GM18507 (cell line): ENCODE measurements at places on chromosomes 5 and 9.

DNA sequence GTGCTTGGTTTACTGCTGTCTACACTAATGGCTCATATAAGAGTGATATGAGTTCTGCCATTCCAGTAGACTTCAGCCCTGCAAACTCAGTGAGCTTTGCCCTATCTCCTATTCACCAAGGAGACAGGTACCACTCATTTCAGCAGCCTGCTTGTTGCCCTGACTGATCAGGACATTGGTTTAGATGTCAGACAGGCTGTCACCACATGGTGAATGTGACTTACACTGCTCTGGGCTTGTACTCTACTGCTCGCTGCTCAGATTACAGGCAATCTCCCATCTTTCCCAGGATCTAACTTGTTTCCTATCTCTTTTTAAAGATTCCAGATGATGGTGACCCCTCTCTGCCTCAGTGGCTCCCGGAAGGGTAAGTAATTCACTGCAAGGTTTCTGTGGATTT is 123.3 kb upstream of the RUSC2 start:
- DNase-seq: no peak

- no peak for DNase-seq
Measured at GRCh38 chr9:132108728-132109127, 29.1 kb upstream of the MED27 start.

DNA sequence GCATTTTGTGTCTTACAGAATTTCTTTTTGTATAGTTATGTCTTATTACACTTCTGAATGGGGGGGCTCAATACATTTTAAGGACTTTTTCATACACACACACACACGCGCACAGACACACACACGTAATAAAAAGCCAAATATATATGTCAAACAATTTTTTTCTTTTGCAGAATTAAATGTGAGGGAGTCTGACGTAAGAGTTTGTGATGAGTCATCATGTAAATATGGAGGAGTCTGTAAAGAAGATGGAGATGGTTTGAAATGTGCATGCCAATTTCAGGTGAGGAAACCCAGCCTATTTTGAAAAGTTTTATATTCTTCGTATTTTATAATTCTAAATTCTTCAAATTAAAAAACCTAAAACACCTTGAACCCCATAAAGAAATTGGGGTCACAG is 25.6 kb downstream of the TMEFF1 start:
- no peak for DNase-seq

DNA sequence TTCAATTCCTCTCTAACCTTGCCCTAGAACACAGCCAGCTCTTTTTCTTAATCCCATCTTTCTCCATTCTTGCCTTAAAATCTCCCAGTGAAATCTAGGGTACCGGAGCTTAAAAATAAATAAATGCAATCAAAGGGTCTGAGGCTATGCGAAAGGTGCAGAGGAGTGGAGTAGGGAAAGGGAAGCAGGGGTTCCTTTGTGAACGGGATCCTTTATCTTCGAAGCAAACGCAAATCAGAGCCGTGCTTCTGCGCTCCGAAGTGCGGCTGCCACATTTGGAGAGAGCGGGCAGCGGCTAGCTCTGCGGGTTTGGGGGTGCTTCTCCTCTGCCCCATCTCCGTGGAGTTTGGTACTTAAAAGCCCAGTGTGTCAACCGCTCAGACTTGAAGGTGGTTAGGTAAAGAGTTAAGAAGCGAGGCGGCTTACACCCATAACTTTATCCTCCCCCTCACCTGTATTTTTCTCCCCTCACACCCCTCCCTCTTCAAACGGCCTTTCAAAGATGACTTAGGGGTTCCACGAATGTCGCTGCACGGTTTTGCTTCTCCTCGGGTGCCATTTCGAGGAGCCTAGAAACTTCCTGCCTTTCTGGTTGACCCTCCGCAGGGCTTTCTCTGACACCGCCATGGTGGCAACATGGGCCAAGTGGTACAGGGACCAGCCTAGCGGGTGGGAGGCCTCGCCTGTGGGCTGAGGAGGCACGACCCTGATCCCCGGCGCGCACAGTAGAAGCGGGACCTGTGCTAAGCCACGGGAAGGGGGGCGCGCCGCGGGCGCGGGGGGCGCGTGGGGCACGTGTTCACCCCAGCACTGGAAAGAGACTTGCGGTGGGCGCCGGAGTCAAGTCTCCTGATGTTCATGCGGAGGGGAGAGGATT is 31.7 kb upstream of the NFIB start:
- DNase-seq: no peak

- no peak for DNase-seq
Measured at GRCh38 chr9:20376731-20377375, 245.4 kb downstream of the MLLT3 start.

DNA sequence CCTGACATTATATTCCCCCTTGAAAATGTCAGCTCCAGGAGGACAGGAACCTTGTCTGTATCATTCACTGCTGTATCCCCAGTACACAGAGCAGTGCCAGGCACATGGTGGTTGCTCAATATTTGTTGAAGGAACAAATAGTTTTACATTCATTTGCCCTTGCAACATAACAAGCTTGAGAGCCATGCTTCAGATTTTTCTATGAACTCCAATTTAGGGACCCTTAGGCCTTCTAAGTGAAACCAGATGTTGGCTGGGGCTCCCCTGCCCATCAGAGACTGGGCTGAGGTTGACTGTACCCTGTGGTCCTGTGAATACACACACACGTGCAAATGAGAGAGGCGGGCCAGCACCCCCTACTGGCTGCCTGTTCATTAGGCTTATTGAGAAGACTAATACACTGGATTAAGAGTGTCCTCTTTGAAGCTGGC is 214.9 kb upstream of the WWC1 start:
- DNase-seq: no peak

DNA sequence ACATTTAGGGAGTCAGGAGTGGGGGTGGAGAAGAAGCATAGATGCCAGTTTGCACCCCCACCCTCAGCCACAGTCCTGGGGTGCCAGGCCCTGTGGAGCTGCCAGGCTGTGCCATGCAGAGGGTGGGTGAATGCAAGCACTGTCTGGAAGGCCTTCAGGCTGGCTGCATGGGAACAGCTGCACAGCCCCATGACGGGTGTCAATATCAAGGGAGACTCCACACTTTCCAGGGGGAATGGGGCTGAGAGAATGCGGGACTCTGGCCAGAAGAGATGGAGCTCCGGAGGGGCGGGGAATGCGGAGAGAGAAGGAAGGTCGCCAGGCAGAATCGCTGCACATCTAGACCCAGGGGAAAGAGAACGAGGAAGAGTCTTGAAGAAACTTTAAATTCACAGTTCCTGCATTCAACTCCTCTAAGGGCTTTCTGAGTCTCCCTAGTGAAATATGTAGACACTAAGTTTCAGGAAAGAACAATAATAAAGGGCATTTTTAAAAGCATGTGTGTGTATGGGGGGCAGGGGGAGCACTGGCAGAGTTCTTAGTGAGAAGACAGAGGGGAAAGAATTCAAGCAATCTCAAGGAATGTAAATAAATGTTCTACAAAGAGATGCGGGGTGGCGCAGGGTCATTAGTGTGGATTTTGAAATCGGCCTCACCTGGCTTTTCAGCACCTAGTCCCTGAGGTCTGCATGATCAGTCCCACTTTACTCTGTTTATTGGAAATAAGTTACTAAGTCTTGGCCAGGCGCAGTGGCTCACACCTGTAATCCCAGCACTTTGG is 59.1 kb downstream of the BOD1 start:
- DNase-seq: no peak

GRCh38 chr5:1010641-1011046 is 2.0 kb downstream of the NKD2 start:
- DNase-seq: no peak

DNA sequence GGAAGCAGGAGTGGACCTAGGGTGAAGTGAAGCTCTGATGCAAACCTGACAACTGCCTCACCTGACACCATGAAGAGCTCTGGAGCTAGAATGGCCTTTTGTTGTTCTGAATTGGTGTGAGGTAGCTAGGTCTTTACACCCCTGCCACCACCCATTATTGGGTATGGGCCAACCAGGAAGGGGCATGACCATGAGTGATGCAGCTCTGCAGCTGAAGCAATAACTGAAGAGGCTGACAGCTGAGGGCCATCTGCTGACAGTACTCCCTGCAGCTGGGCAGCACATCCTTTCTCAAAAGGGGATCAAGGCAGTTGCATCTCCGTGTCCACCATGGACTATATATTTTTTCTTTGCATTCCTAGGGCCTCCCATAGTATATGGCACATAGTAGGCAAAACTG is 87.0 kb upstream of the TLE1 start:
- no peak for DNase-seq

DNA sequence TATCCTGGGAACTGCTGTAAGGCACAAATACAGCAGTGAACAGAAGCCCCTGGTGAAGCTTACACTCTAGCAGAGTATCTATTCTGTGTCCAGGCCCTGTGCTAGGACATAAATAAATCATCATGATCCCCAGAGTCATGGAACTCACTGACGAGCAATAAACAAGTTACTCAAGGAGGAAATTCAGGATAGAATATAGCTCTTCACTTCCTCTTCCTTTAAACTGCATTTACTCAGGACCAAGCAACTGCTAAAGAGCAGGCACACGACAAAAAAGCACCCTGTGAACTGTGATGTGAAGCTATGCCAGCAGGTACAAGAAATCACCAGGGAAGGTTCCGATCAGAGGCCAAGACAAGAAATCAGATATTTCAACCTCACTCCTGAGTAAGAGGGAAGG is 47.8 kb upstream of the NR5A1 start:
- DNase-seq: no peak

DNA sequence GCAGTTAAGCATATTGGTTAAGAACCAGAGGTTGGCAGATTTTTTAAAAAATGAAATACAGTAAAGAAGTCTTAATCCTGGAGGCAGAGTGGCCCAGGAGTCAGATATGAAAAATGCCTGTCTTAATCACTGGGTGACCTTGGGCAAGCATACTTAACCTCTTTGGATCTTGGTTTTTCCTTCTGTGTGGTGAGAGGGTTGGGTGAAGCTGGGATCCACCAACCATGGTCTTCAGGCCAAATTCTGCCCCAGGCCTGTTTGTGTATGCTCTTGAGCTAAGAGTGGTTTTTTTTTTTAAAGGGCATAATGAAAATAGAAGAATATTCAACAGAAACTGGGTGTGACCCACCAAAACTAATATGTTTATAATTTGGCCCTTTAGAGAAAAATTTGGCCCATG is 20.0 kb upstream of the TEX48 start:
- no peak for DNase-seq

DNA sequence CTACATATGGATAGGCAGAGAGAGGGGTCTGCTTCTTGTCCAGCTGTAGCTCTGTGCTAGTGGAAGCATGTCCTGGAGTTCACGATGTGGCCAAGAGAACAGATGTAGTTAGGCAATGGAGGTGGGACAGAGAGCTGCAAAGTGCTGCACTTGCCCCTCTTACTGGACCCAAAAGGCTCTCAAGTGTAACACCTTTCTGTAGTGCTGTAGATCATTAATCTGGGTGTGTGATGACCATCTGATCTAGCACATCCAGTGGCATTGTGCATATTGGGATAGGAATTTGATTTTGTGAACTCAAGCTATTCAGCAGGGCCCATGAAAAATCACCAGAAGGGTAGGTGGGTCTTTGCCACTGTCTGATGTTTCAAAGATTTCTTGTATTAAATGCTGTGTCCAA is 151.4 kb downstream of the KDM4C start:
- no peak for DNase-seq

DNA sequence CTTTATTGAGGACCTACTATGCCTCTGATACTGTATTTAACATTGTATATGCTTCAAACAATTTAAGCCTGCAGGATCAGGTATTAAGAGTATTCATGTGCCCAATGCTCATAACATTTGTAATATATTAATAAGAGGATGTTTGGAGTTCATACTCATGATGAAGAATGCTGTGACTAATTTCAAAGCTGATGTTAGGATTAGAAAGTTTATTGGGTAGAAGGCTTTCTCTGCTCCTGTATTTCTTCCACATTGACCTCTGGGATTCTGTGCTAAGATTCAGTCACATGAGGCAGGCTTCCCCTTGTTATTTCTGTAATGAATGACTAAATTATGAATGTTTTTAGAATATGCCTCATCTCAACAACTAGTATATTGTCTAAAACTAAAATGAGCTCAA is 456.4 kb downstream of the NFIB start:
- DNase-seq: no peak

- DNase-seq: no peak
Measured at GRCh38 chr9:135889564-135890189, 17.7 kb downstream of the CAMSAP1 start.

- no peak for DNase-seq
Measured at GRCh38 chr5:40754381-40755092, 1.2 kb downstream of the TTC33 start.

GRCh38 chr9:5783982-5784381 is 48.9 kb downstream of the ERMP1 start:
- DNase-seq: no peak

DNA sequence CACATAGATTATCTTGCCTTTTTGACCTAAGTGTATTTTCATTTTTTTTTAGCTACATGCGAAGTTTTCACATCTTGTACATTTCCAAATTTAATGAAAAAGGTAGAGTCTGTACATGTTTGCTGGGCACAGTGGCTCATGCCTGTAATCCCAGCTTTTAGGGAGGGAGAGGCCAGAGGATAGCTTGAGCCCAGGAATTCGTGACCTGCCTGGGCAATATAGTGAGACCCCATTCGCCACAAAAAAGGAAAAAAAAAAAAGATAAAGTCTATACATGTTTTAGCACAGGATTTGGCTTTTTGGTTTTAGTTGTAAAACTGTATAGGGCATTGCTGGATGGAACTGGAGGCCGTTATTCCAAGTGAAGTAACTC is 28.8 kb downstream of the RAI14 start:
- DNase-seq: no peak

DNA sequence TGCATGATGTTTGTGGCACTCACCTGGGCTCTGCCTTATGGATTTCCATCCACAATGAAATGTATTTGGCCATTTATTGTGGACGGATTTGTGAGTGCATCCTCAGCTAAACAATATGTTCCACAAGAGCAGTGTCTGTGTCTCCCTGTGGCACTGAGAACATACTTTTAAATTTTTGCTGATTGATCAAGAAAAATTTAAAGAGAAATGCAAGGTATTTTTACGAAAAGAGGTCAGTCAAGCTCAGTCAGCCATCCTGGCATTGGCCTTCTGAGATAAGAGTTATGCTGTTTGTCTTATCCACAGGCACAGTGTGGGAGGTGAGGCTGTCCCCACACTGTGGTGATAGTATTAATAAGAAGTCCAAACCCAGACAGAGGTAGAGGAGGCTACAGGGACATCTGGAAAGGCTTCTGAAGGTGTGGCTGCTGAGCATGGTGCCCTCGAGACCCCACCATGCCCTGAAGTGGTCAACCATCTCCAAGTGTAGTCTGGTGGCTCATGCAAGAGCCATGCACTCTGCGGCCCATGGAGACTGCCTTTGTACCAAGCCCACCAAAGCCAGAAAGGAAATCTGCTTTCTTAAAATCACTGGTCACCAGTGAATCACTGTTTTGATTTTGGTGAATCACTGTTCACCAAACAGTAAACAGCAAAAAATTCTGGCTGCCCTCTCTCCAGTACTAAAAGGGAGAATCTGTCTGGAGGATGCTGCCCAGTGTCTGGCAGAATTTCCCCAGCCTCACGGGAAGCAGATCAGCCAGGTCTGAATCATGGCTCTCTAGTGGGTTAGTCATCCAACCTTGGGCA is 28.8 kb downstream of the SPOCK1 start:
- DNase-seq: no peak

- DNase-seq: no peak
Measured at GRCh38 chr5:97078958-97079743, 63.3 kb downstream of the LIX1 start.

- no peak for DNase-seq
Measured at GRCh38 chr5:9380109-9380508, 165.8 kb downstream of the SEMA5A start.

- DNase-seq: no peak
Measured at GRCh38 chr5:116573702-116574366, 789 bp downstream of the SEMA6A start.

- DNase-seq: no peak
Measured at GRCh38 chr5:10876006-10876744, 115.1 kb upstream of the DAP start.

GRCh38 chr9:93826905-93827544 is 128.1 kb downstream of the BARX1 start:
- DNase-seq: no peak
